MG63 (cell line): ENCODE measurements at places on chromosomes 7 and 10. TPM values are rescaled to one million over a fixed set of nuclear protein-coding genes. Genes with fewer than 3 reads are reported as not detected.

- DNase-seq, result peak; percentile 8
Observed at GRCh38 chr7:151366880-151367222, 25.2 kb downstream of the NUB1 start.

DNA sequence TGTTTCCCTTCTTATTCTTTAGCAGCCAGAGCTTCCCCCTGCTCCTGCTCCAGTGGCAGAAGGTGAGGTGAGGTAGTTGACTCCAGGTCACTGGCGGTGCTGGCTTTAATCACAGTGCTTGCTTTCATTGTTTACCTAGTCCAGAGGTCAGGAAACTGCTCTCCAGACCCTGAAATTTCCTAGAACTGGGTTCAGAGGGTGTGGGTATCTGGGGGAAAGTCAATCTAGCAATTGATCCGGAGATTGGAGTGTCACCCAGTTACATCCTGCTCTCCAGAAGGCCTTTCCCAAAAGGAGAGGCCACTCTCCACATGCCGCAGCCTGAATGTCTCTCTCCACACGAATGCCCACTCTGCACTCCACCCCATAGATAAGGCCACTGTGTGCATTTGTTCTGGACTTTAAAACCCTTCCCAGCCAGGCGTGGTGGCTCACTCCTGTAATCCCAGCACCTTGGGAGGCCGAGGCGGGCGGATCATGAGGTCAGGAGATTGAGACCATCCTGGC lies 2.1 kb upstream of the MBL2 start:
- DNase-seq, result no peak

DNA sequence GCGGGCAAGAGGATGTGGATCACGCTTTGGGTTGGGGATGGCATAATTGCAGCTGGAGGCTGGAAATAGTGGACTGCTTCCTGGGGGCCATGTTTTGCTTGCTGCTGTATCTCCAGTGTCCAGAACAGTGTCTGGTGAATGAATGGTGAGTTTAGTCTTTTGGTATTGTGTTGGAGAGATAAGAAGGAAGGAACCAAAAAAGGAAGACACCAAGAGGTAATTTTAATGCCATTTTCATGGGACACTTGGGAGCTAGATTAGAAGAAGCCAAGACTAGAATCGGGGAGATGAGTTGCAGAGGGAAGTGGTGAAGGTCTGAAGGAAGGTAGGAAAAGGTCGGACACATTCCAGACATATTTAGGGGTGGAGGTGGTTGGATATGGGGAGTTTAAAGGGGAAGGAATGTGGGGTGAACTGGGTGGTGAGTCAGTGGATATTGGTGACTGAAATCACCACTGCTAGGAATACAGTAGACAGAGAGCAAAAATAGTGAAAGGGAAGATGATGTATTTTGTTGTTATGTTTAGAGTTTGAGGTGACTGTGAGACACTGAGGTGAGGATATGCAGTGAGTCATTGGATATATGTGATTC lies 76.7 kb downstream of the CCNY start:
- DNase-seq, result no peak

GRCh38 chr7:128059143-128059988 lies 28.1 kb upstream of the LRRC4 start:
- no peak for DNase-seq

GRCh38 chr10:20202337-20202736 lies 386.1 kb downstream of the PLXDC2 start:
- DNase-seq, result no peak

DNA sequence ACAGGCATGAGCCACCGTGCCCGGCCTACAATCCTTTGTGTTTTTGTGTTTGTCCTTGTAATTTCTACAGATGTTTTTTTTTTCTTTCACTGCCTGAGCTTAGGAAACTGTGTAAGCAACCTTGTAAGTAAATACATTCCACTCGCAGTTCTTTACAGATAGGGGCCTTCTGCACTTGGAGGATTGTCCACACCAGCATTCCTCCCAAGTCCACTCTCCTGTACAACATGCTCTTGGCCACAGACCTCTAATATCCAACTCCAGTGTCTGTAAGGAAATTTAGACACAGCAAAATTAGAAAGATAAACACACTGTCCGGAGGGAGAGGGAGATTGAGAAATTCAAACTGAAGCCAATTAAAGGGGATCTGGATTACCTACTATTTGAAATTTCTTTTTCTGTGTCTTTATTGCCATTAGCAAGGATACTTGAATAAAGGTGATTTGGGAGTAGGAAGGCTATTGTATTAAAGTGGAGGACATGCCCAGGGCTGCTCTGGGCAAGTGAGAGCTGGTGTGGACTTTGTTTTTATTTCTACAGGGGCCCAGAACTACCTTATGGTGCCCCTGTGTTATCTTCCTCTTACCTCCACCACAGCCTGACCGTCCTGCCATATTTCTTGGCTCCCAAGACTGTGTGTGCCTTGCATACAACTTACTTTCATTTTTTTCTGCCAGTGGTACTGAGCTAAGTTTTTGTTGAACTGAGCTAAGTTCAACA lies 9.7 kb downstream of the MXI1 start:
- DNase-seq, result no peak

GRCh38 chr10:85594239-85594638 lies 772.4 kb downstream of the GRID1 start:
- DNase-seq, result no peak

DNA sequence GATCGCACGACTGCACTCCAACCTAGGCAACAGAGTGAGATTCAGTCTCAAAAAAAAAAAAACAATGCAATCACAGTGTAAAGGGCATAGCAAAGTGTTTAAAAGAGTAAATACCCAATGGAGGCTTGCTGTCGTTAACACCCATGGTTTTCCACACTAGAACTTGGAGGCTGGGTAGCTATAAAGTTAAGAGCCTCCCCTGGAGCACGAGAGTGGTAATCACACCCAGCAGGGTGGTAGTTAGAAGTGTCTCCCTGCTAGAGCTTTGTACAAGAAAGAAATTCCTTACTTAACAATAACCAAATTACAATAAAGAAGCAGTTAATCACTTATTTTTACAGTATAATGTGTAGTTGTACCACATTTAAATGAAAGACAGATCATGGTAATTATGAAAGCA lies 1078.9 kb downstream of the NRG3 start:
- no peak for DNase-seq

DNA sequence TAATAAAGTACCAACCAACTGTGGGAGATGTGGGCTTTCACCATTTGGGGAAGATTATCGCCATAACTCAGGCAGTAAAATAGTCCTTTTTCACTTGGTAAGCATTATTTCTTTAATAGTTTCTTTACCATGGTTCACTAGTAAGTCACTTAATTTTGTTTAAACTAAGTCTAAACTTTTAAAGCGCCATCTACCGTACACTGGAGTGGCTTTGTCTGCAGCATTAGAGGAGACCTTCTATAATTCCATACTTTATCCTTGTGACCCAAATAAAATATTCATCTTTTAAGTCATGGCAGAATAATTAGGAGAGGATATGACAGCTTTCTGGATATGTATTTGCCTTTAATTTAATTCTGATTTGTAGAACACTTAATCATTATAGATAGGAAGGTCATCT lies 468.0 kb downstream of the MAGI2 start:
- DNase-seq, result no peak

GRM8 gene
- total RNA-seq, result not detected in 2 replicates

CALD1 gene
- 53.1 and 68.3 TPM in 2 replicates for total RNA-seq

MSMB gene
- not detected in 2 replicates for total RNA-seq

CPVL gene
- total RNA-seq, result 7.0 and 8.9 TPM in 2 replicates

ZNF679 gene
- total RNA-seq, result not detected in 2 replicates

AKR1C8 gene
- not detected in 2 replicates for total RNA-seq

TFAM gene
- 27.1 and 35.8 TPM in 2 replicates for total RNA-seq
